Inflammatory macrophage (primary cell): ENCODE measurements at places on chromosomes 4 and X.

DNA sequence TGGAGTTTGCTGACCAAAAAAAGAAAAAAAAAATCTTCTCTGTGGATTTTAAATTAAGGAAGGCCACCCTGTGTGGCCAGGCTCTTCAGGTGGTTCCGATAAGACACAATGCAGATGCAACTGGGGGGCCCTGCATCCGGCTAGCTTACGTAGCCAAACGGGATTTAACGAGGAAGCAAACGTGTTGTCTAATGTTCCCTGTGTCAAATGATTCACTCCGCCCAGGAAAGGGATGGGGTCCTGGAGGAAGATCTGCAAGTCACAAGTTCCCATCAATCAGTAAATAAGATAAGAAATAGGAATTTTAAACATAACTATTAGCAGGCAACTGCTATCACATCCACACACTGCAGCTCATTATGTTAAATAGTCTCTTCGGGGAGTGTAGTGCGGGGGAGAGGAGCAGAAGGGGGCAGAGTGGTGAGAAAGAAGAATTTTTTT lies 216.4 kb upstream of the GYPA start:
- DNase-seq = no peak

- DNase-seq = peak; percentile 30
These were observed 44.9 kb downstream of the ZBTB49 start for GRCh38 chr4:4334798-4335520.

DNA sequence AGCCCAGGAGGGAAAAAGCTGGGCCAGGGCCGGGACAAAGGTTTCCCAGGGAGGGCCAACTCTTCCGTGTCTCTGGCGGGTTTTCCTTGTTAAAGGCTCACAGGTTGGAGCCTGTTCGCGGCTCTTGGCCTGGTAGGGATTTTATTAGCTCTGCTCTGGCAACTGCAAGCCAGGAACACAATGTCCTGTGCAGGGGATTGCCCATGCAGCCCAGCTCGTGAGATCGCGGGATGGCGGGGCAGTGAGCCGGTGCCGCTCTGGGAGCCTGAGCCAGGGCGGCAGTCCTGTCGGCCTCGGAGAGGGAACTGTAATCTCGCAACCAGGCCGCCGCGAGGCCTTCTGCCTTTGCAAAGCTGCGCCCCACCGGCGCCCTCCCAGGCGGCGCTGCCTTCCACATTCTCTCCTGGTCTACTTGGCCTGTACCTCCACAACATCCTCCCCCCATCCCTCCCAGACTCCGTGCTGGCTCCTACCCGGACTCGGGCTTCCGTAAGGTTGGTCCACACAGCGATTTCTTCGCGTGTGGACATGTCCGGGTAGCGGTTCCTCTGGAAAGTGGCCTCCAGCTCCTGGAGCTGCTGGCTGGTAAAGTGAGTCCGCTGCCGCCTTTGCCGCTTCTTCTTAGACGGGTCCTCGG lies 2.1 kb downstream of the PITX2 start:
- no peak for DNase-seq

DNA sequence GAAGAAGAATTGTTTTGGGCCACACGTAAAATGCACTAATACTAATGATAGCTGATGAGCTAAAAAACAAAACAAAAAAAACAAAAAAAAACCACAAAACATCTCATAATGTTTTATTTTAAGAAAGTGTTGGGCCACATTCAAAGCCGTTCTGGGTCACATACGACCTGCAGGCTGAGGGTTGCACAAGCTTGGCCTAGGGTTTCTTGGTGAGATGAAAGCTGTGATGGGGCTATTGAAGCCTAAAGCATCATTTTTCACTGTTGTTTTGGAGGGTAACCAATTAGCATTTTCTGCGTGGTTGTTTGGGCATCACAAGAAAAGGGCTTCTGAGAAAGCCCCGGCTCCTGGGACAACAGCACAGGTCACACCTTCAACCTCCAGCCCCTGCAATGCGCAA lies 42.5 kb upstream of the ZNF157 start:
- no peak for DNase-seq

DNA sequence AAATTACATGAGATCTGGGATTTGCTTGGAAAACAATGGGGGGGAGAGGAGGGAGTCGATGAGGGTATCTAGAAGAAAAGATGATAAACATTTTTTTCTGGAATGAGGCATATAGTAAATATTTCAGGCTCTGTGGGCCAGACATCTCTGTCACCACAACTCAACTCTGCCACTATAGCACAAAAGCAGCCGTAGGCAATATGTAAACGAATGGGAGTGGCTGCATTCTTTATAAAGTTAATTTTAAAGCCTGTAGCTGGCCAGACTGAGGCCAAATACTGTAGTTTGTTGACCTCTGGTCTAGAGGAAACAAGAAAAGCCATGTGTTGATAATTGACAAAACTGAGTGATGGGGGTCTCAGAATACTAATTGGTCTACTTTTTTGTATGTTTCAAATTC lies 14.1 kb upstream of the TCEANC start:
- DNase-seq = no peak

DNA sequence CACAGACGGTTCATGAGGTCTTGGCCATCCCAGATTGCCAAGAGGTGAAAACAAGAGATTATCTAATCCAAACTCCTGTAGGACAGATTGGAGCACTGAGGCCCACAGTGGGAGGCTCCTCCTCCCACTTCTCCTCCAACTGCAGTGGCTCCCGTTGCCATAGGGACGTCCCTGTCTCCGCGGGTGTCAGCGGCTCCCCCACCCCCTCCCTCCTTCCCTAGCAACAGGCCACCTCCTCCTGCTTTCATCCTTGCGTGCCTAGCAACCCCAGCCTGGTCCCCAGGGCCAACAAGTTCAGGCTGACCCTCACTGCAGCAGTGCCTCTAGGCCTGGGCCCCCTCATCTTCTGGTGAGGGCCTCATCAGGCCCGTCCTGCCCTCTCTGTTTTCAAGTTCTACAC lies 6.8 kb upstream of the IQSEC2 start:
- DNase-seq = no peak

- DNase-seq = no peak
These were observed 28.2 kb downstream of the RAP1GDS1 start for GRCh38 chr4:98289375-98289774.

DNA sequence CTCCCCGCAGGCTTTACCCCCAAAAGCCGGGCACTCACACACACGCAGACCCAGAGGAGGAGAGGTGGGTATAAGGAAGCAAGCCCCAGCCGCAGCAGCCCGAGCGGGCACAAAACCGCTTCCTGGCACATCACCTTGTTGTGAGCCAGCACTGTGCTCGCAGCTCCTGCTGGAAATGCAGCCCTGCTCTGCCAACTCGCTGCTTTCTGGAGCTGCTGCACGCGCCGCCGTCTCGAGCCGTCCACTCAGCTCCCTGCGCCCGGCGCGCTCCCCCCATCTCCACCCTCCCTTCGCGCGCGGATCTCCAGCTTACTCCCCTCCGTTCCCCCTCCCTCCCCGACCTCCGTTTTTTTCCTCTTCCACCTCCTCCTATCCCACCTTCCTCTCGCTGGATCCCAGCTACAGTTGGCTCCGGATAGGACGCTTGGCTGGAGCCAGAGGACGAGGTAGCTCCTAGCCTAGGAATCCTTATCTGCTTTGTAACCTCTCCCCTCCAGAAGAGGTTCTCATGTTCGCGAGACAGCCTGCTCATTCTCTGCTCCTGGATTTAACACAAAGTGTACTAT lies at the start of gene SPOCK3:
SPOCK3 (minus strand) TSS at position 179 of the 566 bp plus-strand sequence.
- peak; percentile 16 for DNase-seq

DNA sequence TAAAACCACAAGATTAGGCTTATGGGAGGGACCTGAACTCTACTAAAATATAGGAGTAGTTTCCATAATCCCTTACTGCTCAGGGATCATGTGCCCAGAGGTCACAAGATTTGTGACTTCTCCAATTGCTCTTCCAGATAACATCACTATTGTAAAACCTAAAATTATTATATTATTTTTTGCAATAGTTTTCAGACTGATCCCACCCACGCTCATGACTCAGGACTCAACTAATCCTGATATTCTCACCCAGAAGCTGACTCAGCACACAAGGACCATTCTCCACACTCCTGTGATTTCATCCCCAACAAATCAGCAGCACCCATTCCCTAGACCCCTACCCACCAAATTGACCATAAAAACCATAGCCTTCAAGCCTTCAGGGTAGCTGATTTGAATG lies 24.0 kb upstream of the RPL34 start:
- peak; percentile 71 for DNase-seq

GRCh38 chr4:39205000-39205399 lies 22.7 kb downstream of the WDR19 start:
- no peak for DNase-seq

GRCh38 chrX:47129157-47129898 lies 15.2 kb downstream of the NDUFB11 start:
- DNase-seq = peak; percentile 93

GRCh38 chr4:186906722-186907121 lies 183.1 kb upstream of the FAT1 start:
- DNase-seq = no peak

DNA sequence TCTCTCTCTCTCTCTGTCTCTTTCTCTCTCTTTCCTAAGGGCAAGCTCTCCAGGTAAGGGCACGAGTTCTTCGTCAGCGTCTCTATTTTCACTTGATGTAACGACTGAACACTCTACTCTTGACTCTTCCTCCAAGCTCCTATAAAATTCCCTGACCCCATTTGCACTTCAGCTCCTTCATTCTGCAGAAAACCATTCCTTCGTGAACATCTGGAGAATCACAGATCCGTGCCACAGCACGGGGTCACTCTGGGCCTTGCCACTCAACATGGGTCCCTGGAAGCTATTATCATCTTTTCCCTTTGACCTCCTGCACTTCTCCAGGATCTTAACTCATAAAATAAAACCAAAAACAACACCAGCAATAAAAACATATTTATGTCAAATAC lies 112.0 kb upstream of the LNX1 start:
- no peak for DNase-seq

GRCh38 chr4:97691111-97691605 lies 452.1 kb downstream of the STPG2 start:
- DNase-seq = no peak

- DNase-seq = no peak
These were observed at the start of gene ZAR1 for GRCh38 chr4:48490012-48490679. ZAR1 (plus strand) TSS chr4:48490252; CDS start chr4:48490292, 40 bp downstream.

GRCh38 chrX:46686003-46686645 lies 72.8 kb downstream of the SLC9A7 start:
- peak; percentile 42 for DNase-seq

- no peak for DNase-seq
These were observed 40.4 kb downstream of the GPC4 start for GRCh38 chrX:133374874-133375387.

DNA sequence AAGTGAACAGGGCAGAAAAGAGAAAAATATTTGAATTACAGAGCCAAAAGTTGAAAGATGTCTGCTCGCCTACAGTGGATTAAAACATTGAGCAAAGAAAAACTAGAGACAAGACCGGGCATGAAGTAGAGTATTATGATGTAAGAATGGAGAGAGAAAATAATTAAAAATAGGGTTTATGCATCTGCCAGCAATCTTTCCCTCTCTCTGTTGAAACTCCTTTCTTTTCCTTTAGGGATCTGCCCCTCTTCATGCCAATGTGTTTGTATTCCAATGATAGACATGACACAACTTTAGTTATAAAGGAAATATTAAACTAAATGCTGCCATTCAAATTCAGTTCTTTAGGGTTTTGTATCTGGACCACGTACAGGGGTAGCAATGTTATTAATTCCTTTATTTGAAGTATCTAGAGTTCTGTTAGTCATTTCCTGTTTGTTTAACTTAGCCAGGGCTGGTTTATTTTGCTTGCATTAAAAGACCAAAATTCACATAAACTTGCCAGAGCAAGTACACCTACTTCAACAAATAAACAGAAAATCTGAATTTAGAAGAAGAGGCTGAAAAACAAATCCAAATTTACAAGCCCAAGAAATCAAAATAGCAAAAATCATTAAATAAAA lies 202.6 kb downstream of the SPOCK3 start:
- DNase-seq = no peak

DNA sequence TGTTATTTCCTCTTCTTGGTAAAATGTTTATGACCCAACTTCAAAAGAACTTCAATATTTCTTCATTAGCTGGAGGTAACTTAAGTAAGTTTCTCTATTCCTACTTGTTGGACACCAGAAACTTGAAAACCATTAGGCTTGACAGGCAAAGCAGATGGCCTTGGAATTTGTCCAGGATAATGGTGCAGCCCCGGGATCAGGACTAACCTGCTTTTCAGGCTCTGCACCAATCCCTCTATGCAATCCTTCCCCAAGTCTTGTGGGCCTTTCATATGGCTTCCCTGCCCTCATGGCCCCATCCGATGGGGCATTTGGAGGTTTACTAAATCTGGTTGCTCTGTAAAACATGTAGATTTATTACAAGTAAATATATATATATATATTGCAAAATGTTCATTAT lies 68.5 kb downstream of the SPINK2 start:
- no peak for DNase-seq

- DNase-seq = no peak
These were observed 39.8 kb downstream of the SNCA start for GRCh38 chr4:89797117-89797516.

DNA sequence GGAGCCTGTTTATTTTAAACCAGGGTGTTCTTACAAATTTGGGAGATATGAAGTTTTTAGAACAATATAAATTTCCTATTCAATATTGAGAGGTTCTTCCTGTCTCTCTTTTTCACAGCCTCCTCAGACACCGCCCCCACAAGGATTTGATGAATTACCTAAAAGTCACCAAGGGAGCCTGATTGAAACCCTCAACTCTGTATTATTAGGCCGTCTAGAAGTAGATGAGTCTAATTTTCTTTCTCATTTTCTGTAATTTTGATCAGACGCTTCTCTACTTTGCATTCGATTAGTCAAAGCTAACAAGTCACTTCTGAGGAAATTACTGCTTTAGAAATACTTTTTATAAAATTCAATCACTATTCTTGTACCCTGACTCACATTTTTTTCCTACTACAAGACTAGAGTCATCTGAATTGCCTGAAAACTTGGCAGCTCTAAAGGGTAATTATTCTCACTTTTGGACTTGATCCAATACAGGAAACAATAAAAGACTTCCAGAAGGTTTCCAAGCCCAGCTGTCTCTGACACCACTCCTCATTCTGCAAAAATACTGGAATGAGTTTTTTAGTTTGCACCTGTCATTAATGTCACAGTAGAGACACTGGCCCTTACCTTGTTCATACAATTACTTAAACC lies 111.2 kb downstream of the ELOVL6 start:
- no peak for DNase-seq

DNA sequence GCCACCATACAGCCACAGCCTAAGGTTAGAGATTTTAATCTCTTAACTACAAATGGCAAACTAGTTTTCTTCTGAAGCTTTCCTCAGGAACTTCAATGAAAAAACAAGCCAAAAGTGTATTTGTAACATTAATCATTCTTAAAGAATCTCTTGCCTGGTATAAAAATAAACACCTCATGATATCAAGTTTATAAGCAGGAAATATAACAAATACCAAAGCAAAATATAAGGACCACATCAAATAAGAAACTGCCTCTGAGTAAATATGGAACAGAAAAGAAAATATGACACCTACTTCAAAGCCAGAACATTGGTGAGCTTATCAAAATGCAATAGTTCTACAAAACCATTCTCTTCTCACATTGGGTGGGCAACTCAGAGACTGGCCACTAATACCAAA lies 89.9 kb downstream of the GPC4 start:
- DNase-seq = no peak

DNA sequence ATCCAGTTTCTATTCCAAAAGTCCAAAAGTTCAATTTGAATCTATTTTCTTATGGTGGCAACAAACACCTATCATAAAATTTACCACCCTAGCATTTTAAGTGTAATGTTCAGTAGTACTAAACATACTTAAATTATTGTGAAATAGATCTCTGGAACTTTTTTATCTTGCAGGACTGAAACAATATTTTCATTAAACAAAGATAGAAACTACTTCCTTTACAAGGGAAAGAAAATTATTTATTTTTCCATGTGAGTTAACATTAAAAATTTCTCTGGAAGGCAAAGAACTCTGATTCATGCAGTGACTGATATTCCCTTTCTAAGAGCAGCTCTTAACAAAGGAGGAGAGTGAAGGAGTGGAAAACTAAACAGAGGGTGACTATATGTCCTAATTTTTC lies 40.2 kb downstream of the ADH7 start:
- no peak for DNase-seq
